ENCODE measurements at places on chromosomes 1 and 21. TPM values are rescaled to one million over a fixed set of nuclear protein-coding genes. Genes with fewer than 3 reads are reported as not detected.

DNA sequence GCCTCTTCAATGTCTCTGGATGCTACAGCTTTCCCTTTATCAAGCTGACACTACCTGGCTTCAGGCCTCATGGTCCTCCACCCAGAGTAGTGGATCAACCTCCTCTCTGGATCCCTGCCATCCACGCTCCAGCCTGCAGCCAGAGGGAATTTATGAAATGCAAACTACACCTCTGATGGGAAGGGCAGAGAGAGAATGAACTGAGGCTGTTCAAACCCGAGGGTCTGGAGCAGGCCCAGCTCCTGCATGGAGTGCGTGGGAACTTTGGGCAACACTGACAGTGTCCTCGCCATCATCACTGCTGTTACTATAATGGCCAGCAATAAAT is 157.8 kb downstream of the TRABD2B start:
- DNase-seq, result no peak

DNA sequence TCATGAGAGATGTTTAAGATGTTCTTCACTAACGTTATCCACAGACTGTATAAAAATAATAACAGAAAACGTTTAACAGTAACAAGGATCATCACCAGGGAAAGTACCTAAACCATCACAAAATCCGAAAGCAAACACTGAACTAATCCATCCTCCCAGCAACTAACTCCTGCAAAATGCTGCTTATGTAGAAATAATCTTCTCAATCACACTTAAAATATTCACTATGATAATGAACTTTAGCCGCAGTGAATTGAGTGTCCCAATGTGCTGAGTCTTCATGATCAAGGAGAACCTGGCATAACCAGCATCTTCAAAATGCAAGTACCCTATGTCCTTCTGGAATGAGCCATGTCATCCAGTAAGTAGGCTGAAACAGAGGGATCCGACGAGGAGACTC is 166.1 kb downstream of the LTN1 start:
- DNase-seq, result no peak

GRCh38 chr1:160951443-160952128 is 3.0 kb downstream of the ITLN2 start:
- peak; percentile 61 for DNase-seq

- no peak for DNase-seq
Measured at GRCh38 chr1:233523047-233523446, 90.9 kb upstream of the KCNK1 start.

DNA sequence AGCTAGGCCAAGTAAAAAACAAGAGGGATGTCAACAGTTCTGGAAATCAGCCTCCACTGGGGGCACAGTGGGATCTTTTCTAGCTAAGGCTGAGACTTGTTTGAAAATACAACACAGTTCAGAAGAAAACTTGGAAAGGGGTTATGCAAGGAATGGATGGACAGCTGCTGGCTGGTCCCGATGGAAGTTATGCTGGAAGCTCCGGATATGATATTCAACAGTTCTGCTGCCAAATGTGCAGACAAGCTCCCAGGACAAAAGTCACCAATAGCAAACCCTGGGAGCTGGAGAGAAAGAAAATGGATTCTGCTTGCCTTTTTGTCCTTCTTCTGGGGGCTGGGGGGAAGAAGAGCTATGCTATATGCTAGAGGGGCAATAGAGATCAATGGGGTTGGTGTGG is 14.3 kb downstream of the LMX1A start:
- DNase-seq, result no peak

Gene UBIAD1
- total RNA-seq, result 13.6 TPM

Gene NUAK2
- total RNA-seq, result 5.4 TPM

Gene RWDD3
- 13.2 TPM for total RNA-seq

Gene DMRTA2
- 10.7 TPM for total RNA-seq

Gene TTC22
- total RNA-seq, result not detected

All from NCI-H460 (cell line).